Esophagus squamous epithelium (tissue), 5 donors: ENCODE measurements at places on chromosomes 6 and 20.

DNA sequence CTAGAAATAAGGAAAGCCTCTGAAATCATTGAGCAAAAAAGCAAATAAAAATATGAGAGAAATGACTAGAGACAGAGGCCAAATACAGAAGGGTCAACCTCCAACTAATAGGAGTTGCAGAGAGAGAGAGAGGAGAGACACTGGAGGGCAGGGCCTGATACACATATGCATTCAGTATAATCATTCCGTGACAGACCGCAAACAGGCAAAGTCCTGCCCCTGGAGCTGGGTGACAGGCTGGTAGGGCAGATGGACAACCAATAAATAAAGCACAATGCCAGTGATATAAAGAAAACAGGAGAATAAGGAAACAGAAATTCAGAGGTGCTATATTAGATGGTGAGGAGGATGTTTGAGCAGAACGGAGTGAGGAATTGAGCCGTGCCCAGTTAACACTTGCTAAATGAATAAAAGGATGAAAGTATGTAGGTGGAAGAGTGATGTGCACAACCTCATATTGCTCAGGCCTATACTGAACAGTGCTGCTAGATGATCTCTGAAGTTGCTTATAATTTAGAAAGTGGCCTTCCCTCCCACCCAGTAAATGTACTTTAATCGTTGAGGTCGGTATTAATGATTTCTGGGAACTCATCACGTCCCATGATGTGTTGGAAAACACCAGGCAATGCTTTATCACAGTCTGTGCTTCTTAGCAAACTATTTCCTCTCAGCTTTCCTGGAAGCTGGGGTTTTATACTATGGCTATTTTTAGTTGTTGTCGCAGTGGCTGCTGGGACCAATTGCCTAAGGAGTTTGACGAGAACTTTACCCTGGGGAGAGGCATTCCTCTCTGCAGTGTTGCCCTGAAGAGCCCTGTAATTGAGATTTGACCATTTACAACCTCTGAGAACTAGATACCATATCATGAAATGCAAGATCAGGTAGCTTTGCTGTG, 37.6 kb upstream of the CLIC5 start:
- no peak for DNase-seq

DNA sequence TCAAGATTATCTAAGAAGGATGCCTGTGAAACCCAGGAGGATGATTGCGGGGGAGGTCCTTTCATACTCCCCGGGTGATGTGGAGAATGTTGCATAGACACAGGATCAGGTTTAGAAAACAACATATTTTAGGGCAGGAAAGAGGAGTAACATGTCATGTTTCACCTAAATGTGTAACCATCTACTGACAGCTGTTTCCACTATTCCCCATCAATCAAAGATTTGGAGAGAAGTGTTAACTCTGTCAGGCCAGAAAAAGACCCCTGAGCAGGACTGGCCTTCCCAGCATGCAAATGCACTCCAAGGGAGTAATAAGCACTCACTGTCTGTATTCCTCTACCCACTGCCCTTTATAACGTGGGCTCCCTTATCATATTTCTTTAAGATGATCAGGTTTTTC, 148.0 kb upstream of the KCNK16 start:
- no peak for DNase-seq

DNA sequence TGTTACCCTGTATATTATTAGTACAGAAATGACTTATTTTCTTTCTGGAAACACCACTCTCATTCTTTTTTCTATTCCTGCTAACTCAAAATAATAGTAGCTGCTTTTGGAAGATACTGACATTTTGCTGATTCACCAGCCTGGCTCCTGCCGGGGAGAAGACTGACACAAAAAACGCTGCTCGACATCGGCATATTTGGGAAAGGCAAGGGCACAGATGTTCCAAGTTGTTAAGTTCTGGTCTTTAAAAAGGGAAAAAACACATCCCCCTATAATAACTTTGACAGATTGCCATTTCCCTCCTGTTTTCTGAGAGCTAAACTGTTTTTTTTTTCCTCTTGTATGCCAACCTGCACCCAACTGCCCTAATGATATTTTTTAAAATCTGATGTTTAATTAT, 55.4 kb downstream of the CTNNBL1 start:
- no peak for DNase-seq

DNA sequence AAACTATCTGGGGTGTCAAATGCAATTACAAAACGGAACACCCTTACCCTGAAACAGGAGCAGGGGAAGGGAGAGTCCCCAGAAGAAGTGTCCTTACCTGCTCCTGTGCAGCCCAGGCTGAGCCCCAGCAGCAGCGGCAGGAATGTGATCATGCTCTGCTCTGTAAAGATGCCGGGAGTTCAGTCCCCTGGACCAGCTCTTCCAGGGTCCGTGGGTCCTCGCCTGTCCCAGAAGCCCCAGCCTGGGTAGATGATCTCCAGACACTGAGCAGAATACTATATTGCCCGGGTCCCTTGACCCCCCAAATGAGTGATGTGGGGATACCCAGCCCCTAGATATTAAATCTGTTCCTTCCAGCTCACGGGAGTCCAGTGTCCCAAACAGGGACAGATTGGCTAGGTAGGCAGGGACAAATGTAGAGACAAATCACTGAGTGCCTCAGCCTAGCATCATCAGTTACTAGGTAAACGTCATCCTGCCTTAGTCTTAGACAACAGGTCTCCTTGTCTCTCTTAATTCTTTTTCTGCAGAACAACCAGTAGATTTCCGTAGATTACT, at the start of gene HLA-DMB:
Gene HLA-DMB, minus strand, starts transcription at position 373 of the 558 bp plus-strand sequence. Its CDS starts 221 bp downstream, at position 152.
- no peak for DNase-seq

GRCh38 chr6:137666202-137666774, 172.1 kb upstream of the OLIG3 start:
- no peak for DNase-seq

DNA sequence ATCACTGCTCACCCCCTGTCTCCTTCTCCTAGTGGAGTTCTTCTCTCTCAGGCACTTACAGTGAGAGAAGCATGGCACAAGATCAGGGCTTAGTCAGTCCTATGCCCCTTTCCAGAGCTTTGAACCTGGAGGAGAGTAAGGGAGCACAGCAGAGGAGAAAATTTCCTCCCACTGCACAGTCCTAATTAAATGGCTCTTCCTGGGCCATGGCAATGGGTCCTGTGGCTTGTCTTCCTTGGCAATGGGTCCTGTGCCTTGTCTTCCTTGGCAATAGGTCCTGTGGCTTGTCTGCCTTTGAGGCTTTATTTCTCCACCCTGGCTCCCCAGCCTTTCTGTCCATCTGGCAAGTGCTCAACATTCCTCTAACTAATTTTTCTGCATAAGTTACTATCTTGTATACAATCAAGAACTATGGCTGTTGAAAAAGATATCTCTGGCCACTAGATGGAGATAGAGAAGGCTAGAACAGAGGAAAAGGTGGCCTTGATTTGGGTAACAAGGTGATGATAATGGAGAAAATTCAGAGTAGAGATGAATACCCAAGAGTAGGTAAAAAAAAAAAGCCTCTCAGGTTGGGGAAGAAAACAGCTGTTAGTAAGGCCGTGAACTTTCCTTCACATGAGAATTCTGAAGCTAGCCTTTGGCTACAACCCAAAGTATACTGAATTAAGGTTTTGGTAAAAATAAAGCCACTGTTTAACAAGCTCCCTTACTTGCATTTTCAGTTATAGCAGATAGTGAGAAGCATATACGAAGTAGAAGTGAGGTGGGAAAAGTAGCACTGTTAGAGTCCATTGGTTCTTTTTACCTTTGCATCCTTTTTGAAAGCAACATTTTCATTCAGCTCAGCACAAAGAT, 504.9 kb downstream of the DOK5 start:
- DNase-seq: no peak

DNA sequence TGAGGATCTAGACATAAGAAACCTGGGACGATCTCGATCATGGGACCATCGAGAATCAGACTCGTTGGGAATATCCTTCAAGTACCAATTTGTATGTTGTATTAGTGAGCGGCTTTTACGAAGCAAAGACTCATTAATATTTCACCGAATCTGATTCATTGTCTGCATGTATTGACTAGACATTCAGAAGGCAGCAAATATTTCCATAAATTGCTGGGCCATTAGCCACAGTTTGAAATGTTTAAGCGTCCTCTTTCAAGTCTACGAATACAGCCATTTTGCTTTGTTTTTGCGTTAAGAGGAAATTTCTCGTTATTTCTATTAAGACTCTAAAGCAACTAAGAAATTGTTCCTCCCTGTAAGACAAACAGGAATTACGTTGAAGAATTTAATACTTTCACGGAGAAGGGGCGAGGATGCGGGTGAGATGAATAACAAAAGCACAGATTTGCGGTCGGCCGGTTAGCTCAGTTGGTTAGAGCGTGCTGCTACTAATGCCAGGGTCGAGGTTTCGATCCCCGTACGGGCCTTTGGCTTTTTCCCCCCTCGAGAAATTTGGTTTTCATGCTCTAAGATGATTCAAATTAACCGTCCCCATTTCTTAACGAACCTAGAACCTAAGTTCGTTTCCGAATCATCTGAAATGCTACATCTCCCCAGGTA, 18.5 kb downstream of the POM121L2 start:
- no peak for DNase-seq

- no peak for DNase-seq
These were observed 356 bp downstream of the BYSL start for GRCh38 chr6:41921712-41921998.

- DNase-seq: no peak
These were observed 40.7 kb upstream of the FOXQ1 start for GRCh38 chr6:1271071-1271763.

- DNase-seq: no peak
These were observed 151.5 kb downstream of the QKI start for GRCh38 chr6:163566056-163566455.
